ENCODE measurements at places on chromosomes 16 and 17.
A peak's percentile ranks its signal among the peaks of the same experiment; 100 is the strongest.

DNA sequence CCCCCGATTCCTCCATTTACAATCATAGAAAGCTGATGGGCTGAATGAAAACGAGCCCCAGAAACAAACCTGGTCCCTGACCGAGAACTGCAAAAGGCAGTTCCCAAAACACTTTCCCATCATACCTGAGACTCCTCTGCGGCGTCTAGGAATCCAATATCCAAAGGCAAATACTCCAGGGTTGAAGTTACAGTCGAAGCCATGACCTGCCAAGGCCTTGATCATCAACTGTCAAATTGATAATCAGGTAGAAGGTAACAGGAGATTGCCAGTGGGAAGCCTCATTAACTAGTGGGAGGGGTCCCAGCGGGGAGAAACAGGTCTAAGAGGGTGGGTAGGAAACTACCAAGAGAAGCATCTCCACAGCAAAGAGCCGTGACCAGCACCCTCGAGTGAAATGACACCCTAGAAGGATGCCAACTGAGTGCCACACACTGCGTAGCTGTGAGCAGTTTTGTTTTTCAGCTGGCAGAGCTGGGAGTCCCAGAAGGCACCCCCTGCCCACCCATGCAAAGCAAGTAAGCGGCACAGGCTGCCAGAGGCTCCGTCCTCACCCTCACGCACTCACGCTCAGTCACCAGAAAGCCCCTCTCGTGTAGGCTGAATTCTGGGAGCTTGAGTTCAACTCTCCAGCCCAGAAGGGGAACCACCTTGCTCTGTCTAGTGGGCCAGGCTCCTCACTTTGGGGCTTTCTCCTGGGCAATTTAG lies 146.1 kb downstream of the GAS7 start:
- DNase-seq, result no peak

DNA sequence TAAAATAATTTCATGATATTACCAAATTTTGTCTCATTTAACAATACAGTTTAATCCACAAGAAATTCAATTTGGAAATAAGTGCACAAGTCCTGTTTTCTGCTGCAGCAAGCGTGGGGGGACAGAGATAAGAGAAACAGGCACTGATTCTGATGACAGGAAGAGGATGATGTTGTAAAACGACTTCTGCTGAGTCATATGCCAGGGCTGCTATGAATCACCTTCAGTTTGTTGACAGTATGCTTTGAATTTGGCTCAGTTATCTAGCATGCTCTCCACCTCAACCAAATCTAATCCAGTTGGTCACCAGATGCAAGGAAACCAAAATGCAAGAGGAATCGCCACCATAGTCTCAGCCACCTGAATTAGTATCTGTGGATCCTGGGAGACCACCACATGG lies 244.1 kb upstream of the MON1B start:
- peak; percentile 67 for DNase-seq

GRCh38 chr17:8710813-8711212 lies 33.8 kb downstream of the CCDC42 start:
- DNase-seq, result no peak

DNA sequence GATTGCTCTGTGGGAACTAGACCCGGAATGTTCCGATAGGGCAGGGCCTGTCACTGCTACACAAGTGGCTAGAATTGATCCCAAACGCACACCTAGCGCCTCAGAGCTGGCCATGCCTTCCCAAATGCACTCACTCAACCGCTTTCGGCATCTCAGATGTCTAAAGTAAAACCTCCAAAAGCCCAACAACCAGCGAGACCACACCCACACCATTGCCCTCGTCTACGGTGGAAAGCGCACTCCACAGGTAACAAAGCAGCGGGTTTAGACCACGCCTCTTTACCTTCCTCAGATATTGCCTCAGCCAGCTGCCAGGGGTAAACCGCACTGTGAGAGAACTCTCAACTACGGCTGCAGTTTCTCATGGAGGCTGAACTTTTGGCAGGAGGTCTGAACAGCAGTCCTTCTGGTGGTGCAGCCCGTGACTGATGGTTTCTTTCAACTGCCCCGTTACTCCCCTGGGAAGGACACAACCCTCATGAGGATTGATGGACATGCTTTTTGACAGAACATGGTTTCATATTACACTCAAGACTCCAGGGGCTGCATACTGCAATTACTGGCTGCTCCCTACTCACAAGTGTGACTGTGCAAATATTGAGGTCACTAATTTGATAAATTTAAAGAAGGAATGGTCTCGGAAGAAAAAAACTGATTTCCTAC lies 34.5 kb downstream of the USP7 start:
- no peak for DNase-seq

DNA sequence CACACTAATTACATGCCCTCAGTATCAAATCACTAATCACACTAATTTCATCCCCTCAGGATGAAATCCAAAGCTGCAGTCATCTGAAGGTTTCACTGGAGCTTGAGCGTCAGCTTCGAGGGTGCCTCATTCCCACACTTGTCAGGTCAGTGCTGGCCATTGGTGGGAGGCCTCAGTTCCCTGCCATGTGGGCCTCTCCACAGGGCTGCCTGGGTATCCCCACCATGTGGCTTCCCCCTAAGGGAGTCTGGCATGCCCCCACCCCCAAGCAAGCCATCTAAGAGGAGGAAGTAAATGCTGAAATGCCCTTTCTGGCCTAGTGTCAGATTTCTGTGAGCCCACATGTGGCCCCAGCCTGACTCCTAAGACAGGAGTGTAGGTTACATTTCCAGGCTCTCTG lies 78.6 kb upstream of the CDH5 start:
- DNase-seq, result no peak

GRCh38 chr16:78925083-78925767 lies 675.3 kb downstream of the MAF start:
- no peak for DNase-seq

- DNase-seq, result no peak
Measured at GRCh38 chr17:15031975-15032374, 233.2 kb downstream of the PMP22 start.

- no peak for DNase-seq
Measured at GRCh38 chr17:41563607-41564170, 8.2 kb downstream of the KRT9 start.

DNA sequence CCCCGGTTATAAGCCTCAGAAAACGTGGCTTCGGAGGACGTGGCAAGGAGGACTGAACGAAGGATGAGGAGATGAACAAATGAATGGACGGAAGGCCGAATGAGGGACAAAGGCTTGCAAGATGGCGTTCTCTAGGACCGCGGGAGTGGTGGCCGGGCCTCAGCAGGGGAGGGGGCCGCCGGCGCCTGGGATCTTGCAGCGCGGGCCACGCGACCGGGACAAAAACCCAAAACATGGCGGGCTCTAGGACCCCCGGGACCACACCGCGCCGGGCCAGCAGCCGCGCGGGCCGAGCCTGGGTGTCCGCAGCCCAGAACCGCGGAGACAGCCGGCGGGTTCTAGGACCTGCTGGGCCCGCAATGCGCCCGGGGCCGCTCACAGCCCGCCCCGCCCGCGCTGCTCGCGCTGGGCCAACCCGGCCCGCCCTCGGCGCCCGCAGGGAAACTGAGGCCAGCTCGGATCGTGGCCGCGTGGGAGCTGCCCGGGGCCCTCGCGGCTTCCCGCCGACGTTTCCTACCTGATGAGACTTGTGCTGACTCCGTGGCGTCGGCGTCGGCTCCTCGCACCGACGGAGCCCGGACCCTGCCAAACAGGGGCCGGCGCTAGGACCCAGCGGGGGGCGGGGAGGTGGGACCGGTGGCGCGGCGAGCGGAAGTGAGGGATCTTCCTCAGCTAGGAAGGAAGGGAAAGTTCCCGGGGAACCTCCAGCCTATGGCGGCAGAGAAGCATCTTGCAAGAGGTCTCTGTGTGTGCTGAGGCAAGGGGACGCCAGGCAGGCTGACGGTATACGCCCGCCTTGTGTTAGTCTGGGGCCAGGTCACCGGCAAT lies 684 bp downstream of the ZNF668 start:
- DNase-seq, result peak; percentile 89

- DNase-seq, result no peak
Measured at GRCh38 chr17:79855331-79856124, 16.3 kb upstream of the CBX4 start.

GRCh38 chr17:33750943-33751701 lies 458.0 kb upstream of the ASIC2 start:
- DNase-seq, result peak; percentile 55

GRCh38 chr16:68289621-68290329 lies 21.0 kb downstream of the SLC7A6OS start:
- DNase-seq, result no peak

DNA sequence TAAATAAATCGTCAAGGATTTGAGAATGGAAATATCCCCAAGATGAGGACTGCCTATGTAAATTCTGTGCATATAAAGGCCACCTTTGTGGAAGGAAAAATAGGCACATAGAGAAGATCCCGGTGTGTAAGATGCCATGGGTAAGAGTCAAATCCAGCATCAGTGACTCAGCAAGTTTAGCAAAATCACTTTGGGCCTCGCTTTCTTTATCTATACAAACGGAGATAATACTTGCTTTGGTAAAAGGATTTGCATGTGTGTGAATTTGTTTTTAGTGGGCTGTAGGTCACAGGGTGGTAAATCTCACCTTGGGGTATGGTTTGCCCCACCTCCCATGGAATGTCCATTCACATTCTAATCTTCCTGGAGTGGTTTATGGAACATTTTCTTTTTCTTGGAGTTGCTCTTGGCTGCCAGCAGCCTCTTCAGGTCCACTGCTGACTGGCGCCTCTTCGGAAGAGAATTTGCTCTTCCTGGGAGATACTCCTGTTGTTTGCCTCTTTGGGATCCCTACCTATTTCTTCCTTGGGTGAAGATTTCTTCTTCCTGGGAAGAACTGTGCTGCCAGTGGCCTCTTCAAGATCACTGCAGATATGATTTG lies 587.6 kb downstream of the CDH11 start:
- no peak for DNase-seq

- DNase-seq, result no peak
Measured at GRCh38 chr16:7755347-7755882, 422.8 kb downstream of the RBFOX1 start.

DNA sequence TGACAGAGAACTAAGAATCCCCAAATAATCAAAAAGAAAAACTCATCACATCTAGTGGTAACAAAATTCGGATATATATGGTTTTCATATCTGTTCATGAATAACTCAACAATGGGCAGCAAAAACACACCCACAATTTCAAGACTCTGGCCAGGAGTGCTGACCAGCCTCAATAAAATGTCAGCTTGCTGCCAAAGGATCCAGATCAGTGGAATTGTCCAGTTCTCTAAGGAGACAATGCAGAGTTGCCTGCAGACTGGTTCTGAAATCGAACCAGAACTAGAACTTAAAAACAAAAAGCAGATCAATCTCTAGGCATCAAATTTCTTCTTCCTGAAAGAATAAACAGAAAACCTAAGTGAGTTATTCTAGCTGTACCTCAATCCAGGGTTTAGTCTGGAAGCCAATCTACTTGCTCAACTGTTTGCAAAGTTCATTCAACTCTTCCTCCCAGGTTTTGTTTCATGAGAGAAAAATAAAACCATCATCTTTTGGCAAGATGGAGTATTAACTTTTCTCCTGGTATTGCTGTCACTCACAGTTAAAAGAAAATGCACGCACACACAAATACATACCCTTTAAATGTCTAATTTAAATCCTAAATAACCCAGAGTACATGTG lies 61.0 kb downstream of the CFDP1 start:
- peak; percentile 64 for DNase-seq

GRCh38 chr17:78048346-78049292 lies 79.9 kb downstream of the TMC6 start:
- no peak for DNase-seq

DNA sequence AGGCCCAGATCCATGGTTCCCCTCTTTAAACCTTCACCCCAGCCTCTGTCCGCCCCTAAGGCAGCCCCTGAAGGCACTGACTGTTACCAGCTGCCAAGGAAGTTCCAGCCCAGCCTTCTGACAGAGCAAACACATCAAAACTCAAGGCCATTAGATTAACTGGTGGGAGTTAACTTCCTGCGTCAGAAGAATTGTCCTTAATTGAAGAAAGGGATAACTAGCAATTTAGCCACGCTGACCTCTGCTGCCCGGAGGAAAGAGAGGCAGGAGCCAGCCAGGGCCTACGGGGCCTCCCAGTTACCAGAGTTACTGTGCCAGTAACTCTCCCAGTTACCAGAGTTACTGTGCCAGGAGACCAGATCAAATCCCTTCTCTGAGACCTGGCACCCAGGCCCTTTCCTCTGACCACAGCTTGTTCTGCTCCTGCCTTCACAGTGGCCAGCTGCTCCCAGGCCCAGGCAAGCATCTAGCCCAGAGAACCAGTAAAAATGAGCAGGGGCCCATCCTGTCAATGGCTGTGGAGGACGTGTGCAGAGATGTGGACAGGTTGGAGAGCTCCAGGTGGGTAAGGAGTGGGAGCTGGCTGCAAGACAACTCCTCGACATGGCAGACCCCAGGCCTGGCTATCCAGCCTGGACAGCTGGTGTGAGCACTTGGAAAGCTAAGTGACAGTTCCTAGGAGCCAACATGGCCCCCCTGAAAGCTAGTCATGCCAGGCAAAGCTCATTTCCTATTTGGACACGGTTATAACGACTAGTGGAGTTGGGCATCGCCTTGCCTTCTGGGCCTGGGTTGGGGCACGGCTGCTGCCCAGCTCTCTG lies 2.8 kb upstream of the PITPNM3 start:
- no peak for DNase-seq
